ENCODE measurements at places on chromosomes 7 and 10.

- no peak for DNase-seq
Observed at GRCh38 chr10:45278860-45279498, 36.4 kb downstream of the OR13A1 start.

DNA sequence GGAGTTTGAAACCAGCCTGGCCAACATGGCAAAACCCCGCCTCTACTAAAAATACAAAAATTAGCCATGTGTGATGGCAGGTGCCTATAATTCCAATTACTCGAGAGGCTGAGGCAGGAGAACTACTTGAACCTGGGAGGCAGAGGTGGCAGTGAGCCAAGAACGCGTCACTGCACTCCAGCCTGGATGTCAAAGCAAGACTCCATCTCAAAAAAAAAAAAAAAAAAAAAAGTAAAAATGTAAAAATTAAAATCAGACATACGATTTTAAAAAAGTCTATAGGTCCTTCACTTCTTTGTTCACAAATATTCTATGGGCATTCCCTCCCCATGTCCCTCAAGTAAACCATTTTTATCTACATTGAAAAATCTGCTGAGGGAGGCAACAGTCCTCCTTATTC lies 34.9 kb upstream of the TLL2 start:
- DNase-seq, result no peak

GRCh38 chr7:116525298-116525912 lies 569 bp downstream of the CAV1 start:
- no peak for DNase-seq

DNA sequence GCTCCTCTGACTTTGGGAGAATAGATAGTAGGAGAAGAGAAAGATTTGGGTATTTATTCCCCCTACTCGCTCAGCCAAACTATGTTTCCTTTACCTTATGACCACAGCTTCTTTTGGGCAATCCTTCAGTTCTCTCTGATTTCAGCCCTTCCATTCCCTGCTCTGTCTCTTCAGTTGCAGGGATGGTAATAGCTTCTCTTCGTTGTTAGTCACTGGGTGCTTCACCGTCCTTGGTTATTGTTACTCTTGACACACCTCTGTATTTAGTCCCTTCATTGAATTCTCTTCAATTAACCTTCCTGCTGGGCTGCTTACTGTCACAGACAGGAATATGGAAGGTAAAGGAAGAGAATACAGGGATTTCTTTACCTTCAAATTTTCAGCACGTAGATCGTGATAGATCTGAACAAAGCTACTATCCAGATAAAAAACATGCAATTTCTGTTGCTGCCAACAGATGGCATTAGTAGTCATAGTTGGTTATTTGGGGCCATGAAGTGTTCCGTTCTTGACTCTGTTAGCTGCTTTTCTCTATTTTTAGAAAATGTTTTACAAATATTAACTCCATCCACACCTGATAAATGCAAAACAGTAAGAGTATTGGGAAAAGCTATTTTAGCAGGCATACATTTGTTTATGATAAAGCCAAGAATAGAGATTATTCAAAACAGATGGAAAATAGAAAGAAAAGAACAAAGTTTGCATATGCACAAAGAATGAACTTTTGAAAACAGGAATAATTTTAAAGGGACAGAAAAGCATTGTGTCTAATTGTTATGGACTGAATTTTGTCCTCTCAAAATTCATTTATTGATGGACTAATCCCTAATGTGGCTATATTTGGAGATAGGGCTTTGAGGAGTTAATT lies 14.0 kb upstream of the PTTG1IP2 start:
- peak; percentile 73 for DNase-seq

DNA sequence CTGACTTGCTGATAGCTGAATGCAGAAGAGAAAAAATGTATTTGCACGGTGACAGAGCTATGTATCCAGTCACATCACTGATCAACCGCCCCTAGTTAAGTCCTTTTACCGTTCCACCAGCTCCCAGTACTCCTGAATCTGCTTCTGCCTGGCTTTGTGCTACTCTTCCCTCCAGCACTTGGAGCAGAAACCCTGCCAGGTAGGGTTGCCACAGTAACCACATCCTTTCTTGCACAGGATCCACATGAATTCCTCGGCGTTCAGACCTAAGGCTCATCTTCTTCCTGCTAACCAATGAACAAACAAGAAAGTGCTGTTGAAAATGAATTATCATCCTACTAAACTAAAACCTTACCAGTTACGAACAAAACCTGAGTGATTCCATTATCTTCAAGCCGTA lies 52.0 kb upstream of the KCTD7 start:
- DNase-seq, result no peak

- peak; percentile 47 for DNase-seq
Observed at GRCh38 chr7:142807855-142808460, 37.2 kb downstream of the PRSS2 start.

All from choroid plexus epithelial cell (primary cell).